Frontal cortex (tissue), 4 donors: ENCODE measurements at places on chromosomes 1 and 21. TPM values are rescaled to one million over a fixed set of nuclear protein-coding genes. Genes with fewer than 3 reads are reported as not detected.

OLIG2 gene
- total RNA-seq: 14.7 TPM

- DNase-seq: no peak
Measured at GRCh38 chr1:179807691-179808485, 64.8 kb downstream of the FAM163A start.

- DNase-seq: no peak
Measured at GRCh38 chr1:78745111-78745510, 95.5 kb downstream of the IFI44 start.

GRCh38 chr1:169479363-169480066, 6.2 kb downstream of the SLC19A2 start:
- DNase-seq: no peak

SLAMF8 gene
- total RNA-seq: not detected

HAO2 gene
- under 0.01 TPM for total RNA-seq

ARTN gene
- total RNA-seq: under 0.01 TPM

DNA sequence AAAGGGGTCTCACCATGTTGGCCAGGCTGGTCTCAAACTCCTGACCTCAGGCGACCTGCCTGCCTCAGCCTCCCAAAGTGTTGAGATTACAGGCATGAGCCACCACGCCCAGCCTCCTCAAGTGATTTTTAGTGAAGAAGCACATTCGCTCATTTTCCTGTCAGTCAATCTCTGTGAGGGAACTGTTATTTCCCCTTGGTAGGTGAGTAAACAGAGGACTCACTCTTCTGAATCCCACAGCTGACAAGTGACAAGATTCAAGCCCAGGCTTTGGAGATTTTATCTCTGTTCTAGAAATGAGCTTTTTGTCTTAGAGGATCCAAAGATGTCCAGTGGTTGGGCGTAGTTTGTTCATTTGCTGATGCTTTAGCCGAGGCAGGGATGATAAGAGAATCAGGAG, 43.9 kb upstream of the TACSTD2 start:
- DNase-seq: no peak

- DNase-seq: no peak
Measured at GRCh38 chr1:35111106-35111505, 31.9 kb downstream of the ZMYM1 start.

SPRR2G gene
- not detected for total RNA-seq

DNA sequence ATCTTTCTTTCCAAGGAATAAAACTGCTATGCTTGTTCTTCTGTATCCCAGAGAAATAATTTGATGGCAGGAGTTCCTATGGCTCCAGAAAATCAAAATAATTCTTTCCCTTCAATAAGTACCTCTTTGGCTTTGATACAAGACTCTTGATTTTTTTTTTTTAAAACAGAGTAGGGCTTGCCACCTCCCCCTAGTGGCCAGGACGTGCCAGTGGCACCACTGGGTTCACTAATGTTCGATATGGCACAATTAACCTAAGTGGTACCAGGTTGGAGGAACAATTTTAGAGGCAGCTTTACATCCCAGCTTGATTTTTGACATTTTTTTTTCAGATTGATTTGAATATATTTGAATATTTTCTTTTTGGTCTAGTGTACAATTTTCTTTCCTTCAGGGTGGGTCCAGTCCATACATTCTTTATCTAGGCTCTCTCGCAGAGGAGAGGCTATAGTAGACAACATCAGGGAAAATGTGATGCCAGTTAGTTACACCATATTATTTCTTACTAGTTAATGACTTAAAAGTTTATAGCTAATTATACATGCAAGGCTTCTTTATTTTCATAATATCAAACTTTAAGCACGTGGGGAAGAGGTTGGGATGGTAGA, 330.9 kb downstream of the S1PR1 start:
- no peak for DNase-seq

- no peak for DNase-seq
Measured at GRCh38 chr1:59674595-59674994, 140.2 kb upstream of the HOOK1 start.

ACTRT2 gene
- total RNA-seq: not detected

DNA sequence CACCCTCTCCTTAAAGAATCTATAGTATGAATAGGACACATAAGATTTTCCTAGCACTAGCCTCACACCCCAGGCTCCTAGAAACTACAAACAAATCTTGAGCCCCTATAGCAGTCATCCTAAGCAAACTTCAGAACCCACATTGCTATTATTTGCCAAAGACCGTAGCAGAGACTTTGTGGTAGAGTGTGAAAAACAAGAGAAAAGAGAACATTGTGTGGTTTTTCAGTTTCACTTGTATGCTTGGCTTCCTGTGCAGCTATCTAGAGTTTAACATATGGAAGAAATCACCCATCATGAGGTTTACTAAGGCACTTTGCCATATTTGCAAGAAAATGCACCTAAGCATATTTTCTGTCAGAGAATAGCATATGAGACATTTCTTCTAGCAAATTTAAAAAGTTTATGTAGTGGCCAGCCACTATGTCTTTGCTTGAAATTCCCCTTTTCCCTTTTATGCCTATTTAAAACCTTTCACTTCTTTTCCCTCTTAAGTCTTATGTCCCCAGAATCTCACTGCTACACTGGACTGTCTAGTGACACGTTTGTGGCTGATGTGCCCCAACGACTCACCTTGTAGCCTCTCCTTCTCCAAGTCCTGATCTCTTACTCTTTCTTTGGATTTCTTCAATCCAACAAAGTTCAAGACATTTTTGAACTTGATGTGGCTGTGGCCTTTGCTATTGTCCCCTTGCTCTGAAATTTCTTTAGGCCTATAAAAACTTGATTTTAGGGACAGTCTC, 25.6 kb downstream of the CCDC190 start:
- no peak for DNase-seq

AMY2A gene
- not detected for total RNA-seq

- no peak for DNase-seq
Measured at GRCh38 chr1:56968878-56969495, 3.2 kb upstream of the C8B start.

AKNAD1 gene
- total RNA-seq: 5.3 TPM

GRCh38 chr21:33977017-33977720, 61.6 kb upstream of the ATP5PO start:
- no peak for DNase-seq
